Nephron progenitor cell (in vitro differentiated cells): ENCODE measurements at places on chromosomes 11 and 22.

DNA sequence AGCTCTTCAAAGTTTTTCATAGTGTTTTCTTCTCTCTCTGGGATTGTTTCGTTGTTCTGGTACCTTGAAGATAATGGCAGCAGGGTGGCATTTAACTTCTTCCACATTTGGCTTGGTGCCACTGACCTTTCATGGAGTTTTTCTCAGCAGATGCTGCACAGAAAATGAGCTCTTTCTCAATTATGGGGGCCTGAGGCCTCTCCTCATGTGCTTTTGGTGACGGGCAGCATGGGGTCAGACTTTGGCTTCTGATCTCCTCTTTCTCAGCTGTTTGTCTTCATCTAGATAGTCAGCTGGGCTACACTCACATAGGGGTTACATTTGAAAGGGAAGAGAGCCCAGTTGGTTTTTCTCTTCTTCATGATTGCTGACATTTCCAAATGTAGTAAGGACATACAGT lies 76.3 kb downstream of the FAT3 start:
- H3K4me3 ChIP-seq: no peak overlapping the region
- no peak for DNase-seq
- peaks cover 51% of the 10 kb centered on the region for H3K4me1 ChIP-seq
- H3K27me3 ChIP-seq: peaks cover 3% of the 10 kb centered on the region
- peak overlapping the region; percentile 9 for H3K27ac ChIP-seq

- no peaks in the 10 kb centered on the region for H3K36me3 ChIP-seq
- no peak overlapping the region for H3K4me3 ChIP-seq
- H3K4me1 ChIP-seq: peaks cover 23% of the 10 kb centered on the region
- peaks cover 33% of the 10 kb centered on the region for H3K27me3 ChIP-seq
- DNase-seq: no peak
Observed at GRCh38 chr11:121110871-121111724, 10.1 kb downstream of the TECTA start.

DNA sequence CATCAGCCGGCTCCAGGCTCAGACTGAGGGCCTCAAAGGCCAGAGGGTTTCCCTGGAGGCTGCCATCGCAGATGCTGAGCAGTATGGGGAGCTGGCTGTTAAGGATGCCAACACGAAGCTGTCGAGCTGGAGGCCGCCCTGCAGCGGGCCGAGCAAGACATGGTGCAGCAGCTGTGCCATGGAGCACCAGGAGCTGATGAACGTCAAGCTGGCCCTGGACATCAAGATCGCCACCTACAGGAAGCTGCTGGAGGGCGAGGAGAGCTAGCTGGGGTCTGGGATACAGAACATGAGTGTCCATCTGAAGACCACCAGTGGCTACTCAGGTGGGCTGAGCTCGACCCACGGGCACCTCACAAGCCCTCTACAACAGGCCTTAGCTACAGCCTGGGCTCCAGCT lies 4.0 kb upstream of the SCUBE2 start:
- peaks cover 30% of the 10 kb centered on the region for H3K4me1 ChIP-seq
- H3K36me3 ChIP-seq: no peaks in the 10 kb centered on the region
- H3K4me3 ChIP-seq: no peak overlapping the region
- no peak overlapping the region for H3K27ac ChIP-seq
- no peak for DNase-seq

GRCh38 chr11:33691066-33691864 lies 9.4 kb downstream of the C11orf91 start:
- peaks cover 21% of the 10 kb centered on the region for H3K4me1 ChIP-seq
- DNase-seq: no peak
- no peak overlapping the region for H3K27ac ChIP-seq
- H3K4me3 ChIP-seq: no peak overlapping the region
- peaks cover 15% of the 10 kb centered on the region for H3K27me3 ChIP-seq
- no peaks in the 10 kb centered on the region for H3K36me3 ChIP-seq

GRCh38 chr22:23913306-23913660 lies 19.1 kb downstream of the MIF start:
- H3K4me1 ChIP-seq: peaks cover 39% of the 10 kb centered on the region
- no peaks in the 10 kb centered on the region for H3K27me3 ChIP-seq
- peak overlapping the region; percentile 96 for H3K27ac ChIP-seq

DNA sequence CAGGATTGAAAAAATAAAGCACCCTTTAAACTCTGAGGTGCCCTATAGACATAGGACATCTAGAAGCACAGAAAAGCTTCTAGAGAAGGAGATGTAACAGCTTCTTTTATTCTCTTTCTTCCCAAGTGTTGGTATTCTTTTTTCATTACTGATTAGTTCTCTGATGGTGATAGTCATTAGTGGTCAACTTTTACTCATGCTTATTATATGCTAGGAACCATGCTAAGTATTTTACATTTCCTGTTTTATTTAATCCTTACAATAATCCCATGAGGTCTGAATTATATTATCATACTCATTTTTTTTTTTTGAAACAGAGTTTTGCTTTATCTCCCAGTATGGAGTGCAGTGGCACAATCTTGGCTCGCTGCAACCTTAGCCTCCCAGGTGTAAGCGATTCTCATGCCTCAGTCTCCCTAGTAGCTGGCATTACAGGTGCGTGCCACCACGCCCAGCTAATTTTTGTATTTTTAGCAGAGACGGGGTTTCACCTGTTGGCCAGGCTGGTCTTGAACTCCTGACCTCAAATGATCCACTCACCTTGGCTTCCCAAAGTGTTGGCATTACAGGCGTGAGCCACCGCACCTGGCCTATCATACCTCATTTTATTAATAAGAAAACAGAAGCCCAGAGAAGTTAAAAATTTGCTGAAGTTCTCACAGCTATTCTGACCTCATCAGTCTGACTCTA lies 3.0 kb downstream of the C11orf52 start:
- H3K36me3 ChIP-seq: no peaks in the 10 kb centered on the region
- H3K27me3 ChIP-seq: peaks cover 14% of the 10 kb centered on the region
- DNase-seq: no peak
- H3K4me3 ChIP-seq: no peak overlapping the region
- no peak overlapping the region for H3K27ac ChIP-seq

DNA sequence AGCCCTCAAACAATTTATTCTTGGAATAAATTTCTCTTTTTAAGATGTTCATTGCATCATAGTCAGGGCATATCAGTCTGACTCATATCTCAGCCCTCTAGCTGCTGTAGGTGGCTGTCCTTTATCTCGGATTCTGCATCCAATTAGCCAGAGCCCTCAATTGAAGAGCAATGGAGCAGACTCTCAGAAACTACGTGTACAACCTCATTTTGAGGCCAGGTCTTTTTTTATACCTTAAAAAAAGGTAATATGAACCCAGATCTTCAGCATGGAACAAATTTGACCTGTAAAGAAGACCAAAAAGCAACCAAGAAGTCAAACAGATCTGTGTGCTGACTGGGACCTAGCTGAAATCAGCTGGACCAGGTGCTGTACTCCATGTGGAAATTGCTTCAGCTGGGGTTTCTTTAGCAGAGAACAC lies 8.7 kb downstream of the OR52A5 start:
- peaks cover 8% of the 10 kb centered on the region for H3K27me3 ChIP-seq
- no peak overlapping the region for H3K27ac ChIP-seq
- no peak overlapping the region for H3K4me3 ChIP-seq
- H3K4me1 ChIP-seq: no peaks in the 10 kb centered on the region
- no peak for DNase-seq
